ENCODE measurements at places on chromosomes 11 and 22. TPM values are rescaled to one million over a fixed set of nuclear protein-coding genes. Genes with fewer than 3 reads are reported as not detected.

GRCh38 chr11:103157542-103157941 lies 48.3 kb downstream of the DYNC2H1 start:
- H3K27ac ChIP-seq, result no peak overlapping the region
- no peaks in the 10 kb centered on the region for H3K36me3 ChIP-seq
- H3K4me1 ChIP-seq, result no peaks in the 10 kb centered on the region
- H3K4me3 ChIP-seq, result no peak overlapping the region
- no peak for DNase-seq

- no peak overlapping the region for H3K27ac ChIP-seq
- no peaks in the 10 kb centered on the region for H3K4me1 ChIP-seq
- no peak for DNase-seq
- H3K27me3 ChIP-seq, result no peaks in the 10 kb centered on the region
- H3K4me3 ChIP-seq, result no peak overlapping the region
Measured at GRCh38 chr11:64368673-64369074, 9.7 kb downstream of the RPS6KA4 start.

DNA sequence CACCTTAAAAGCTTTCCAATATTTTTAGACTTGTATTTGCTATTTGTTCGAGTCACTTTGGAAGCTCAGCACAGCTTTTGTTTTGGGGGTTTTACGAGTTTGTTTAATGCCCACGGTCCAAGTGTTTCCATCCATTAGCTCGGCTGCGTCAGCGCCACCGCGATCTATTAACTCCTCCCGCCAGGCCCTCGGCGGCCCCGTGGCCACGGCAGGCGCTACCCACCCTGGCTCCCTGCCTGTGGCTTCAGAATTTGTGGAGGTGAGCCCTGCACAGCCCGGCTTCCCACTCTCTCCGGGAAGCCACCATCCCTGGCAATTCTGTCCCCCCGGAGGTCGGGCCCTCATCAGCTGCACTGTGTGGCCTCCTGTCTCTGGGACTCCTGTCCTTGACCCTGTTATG lies 648.5 kb downstream of the BRD1 start:
- no peak for DNase-seq
- no peak overlapping the region for H3K4me3 ChIP-seq
- H3K4me1 ChIP-seq, result no peaks in the 10 kb centered on the region
- H3K27ac ChIP-seq, result no peak overlapping the region

- H3K4me1 ChIP-seq, result no peaks in the 10 kb centered on the region
- no peak overlapping the region for H3K4me3 ChIP-seq
- H3K36me3 ChIP-seq, result no peaks in the 10 kb centered on the region
- H3K27me3 ChIP-seq, result no peaks in the 10 kb centered on the region
- no peak for DNase-seq
Measured at GRCh38 chr11:128860571-128861361, 6.3 kb downstream of the KCNJ1 start.

- no peaks in the 10 kb centered on the region for H3K36me3 ChIP-seq
- no peaks in the 10 kb centered on the region for H3K4me1 ChIP-seq
- no peak overlapping the region for H3K27ac ChIP-seq
- no peak overlapping the region for H3K4me3 ChIP-seq
Measured at GRCh38 chr11:94450048-94450447, 43.6 kb downstream of the MRE11 start.

Gene OOSP3
- total RNA-seq, result not detected

GRCh38 chr11:41419901-41420300 lies 39.6 kb downstream of the LRRC4C start:
- no peaks in the 10 kb centered on the region for H3K36me3 ChIP-seq
- no peak for DNase-seq
- no peak overlapping the region for H3K27ac ChIP-seq
- H3K4me3 ChIP-seq, result no peak overlapping the region

DNA sequence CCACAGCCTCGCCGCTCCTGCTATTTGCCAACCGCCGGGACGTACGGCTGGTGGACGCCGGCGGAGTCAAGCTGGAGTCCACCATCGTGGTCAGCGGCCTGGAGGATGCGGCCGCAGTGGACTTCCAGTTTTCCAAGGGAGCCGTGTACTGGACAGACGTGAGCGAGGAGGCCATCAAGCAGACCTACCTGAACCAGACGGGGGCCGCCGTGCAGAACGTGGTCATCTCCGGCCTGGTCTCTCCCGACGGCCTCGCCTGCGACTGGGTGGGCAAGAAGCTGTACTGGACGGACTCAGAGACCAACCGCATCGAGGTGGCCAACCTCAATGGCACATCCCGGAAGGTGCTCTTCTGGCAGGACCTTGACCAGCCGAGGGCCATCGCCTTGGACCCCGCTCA lies 35.5 kb downstream of the LRP5 start:
- DNase-seq, result no peak
- H3K4me1 ChIP-seq, result peaks cover 7% of the 10 kb centered on the region
- H3K36me3 ChIP-seq, result no peaks in the 10 kb centered on the region
- no peak overlapping the region for H3K4me3 ChIP-seq

DNA sequence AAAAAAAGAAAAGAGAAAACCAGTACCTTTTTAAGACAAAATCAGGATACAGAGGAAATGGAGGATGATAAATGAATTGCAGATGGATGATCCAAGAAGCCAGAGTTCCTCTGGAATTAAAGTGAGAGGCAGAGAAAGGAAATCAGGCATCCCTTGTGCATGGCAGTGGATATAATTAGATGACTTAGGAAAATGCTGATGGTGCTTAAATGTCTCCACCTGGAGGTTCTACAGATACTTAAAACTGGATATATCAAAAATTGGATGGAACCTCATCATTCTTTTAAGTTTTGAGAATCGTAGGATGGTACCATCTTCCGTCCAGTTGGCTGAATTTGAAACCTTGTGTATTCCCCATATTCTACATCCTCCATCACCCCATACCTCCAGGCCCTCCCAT lies 1040.0 kb downstream of the NTM start:
- H3K36me3 ChIP-seq, result no peaks in the 10 kb centered on the region
- no peak overlapping the region for H3K4me3 ChIP-seq
- DNase-seq, result no peak
- H3K27ac ChIP-seq, result no peak overlapping the region
- H3K4me1 ChIP-seq, result no peaks in the 10 kb centered on the region

Gene KRTAP5-1
- total RNA-seq, result not detected

DNA sequence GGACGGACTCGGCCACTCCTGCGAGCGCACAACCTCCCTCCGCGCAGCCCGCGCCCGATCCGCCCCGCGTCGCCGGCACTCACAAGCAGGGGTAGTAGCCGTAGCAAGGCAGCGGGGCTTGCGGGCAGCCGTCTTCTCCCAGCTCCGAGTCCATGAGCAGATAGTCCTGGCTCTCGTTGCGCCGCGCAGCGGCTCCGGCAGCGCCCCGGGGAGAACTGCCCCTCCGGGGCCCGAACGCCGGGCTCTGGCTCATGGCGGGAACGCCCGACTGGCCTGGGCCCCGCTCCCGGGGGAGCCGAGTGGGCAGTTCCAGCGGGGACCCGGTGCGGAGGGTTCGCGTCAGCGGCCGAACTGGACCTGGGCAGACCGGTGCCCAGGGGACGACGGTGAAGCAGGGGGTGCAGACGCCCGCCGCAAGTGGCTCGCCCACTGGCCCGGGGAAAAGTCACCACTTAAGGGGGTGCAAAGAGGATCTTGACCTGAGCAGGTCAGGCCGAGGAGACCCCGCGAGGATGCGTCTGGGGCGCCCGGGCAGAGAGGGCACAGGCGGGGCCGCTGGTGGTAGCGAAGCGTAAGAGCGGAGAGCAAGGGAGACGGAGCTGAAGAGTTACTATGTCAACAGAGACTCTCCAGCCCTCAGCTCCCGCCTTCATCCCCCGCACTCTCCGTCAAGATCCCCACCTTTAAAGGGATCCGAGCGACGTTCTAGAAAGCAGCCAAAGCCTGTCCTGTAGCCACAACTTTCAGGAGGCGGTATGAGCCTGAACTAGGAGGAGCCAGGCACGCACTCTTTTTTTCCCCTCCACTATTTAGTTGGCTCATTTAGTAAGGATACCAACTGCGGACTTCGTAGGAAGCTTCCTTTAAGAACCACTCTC lies at the start of gene TRPC6:
Gene TRPC6, minus strand, starts transcription at position 757 of the 878 bp plus-strand sequence. Its CDS starts 504 bp downstream, at position 253.
- H3K27me3 ChIP-seq, result peaks cover 11% of the 10 kb centered on the region
- no peak for DNase-seq
- H3K27ac ChIP-seq, result peak within 1 kb of the TSS; percentile 41
- H3K36me3 ChIP-seq, result no peaks in the 10 kb centered on the region
- peak within 1 kb of the TSS; percentile 32 for H3K4me3 ChIP-seq

GRCh38 chr22:46829941-46830715 lies 67.7 kb downstream of the TBC1D22A start:
- no peaks in the 10 kb centered on the region for H3K27me3 ChIP-seq
- no peaks in the 10 kb centered on the region for H3K4me1 ChIP-seq
- no peak overlapping the region for H3K4me3 ChIP-seq
- DNase-seq, result no peak

DNA sequence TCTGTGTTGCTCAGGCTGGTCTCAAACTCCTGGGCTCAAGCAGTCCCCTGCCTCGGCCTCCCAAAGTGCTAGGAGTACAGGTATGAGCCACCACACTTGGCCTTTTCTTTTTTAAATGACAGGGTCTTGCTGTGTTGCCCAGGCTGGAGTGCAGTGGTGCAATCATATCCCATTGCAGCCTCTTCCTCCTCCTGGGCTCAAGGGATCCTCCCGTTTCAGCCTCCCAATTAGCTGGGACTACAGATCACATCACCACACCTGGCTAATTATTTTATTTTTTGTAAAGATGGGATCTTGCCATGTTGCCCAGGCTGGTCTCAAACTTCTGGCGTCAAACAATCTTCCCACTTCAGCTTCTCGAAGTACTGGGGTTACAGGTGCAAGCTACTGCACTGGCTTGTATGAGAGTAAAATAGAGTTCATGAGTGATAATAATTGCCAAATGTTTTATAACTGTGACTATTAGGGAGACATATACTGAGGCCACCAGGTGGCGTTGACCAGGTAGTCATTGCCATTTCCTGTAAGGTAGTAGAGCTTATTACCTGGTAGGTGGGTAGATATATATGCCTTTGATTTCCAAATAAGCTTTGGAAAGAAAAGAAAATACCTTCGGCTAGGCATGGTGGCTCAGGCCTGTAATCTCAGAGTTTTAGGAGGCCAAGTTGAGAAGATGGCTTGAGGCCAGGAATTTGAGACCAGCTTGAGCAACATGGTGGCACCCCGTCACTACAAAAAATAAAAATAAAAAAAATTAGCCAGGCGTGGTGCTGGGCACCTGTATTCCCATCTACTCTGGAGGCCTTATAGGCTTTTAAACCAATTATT lies 5.4 kb downstream of the FDX1 start:
- H3K27me3 ChIP-seq, result no peaks in the 10 kb centered on the region
- H3K4me3 ChIP-seq, result no peak overlapping the region
- peaks cover 7% of the 10 kb centered on the region for H3K4me1 ChIP-seq
- no peaks in the 10 kb centered on the region for H3K36me3 ChIP-seq
- DNase-seq, result peak; percentile 23

Gene SYNGR1
- 1.8 TPM for total RNA-seq

DNA sequence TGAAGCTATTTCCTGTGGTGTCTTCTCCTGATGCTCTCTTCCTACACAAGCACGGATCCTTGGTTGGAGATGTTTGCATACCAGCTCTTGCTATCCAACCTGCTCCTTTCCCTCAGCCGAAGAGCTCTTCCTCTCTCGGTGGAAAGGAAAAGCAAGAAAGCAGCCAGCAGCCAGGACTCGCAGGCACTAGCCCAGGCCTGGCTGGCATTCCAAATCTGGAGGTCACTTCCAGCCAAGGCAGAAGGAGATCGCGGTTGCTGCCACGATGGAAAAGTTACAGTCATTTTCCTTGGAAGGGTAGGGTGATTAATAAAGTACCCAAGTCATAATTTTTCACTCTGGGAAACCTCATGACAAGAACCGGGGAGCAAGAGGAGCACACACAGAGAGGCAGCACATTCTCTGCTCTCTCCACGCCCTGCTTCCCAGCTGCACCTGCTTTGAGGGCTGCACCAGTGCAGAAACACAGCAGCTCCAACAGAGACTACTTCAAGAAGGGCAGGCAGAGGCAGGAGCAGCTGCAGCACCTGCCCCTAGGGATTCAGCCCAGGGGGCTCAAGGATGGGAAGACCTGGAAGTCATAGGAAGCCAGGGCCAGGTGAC lies 399.3 kb downstream of the CADM1 start:
- no peak for DNase-seq
- no peak overlapping the region for H3K4me3 ChIP-seq
- H3K27me3 ChIP-seq, result no peaks in the 10 kb centered on the region

All from colonic mucosa (tissue), 4 donors.